ENCODE measurements at places on chromosomes 4 and X.

GRCh38 chr4:40570348-40571077, 59.2 kb downstream of the RBM47 start:
- DNase-seq: no peak

- no peak for DNase-seq
These were observed 75.4 kb upstream of the PRPS1 start for GRCh38 chrX:107552930-107553329.

- no peak for DNase-seq
These were observed 61.5 kb downstream of the TMEM131L start for GRCh38 chr4:153527690-153528089.

GRCh38 chrX:8841911-8842310, 40.7 kb upstream of the FAM9A start:
- DNase-seq: no peak

DNA sequence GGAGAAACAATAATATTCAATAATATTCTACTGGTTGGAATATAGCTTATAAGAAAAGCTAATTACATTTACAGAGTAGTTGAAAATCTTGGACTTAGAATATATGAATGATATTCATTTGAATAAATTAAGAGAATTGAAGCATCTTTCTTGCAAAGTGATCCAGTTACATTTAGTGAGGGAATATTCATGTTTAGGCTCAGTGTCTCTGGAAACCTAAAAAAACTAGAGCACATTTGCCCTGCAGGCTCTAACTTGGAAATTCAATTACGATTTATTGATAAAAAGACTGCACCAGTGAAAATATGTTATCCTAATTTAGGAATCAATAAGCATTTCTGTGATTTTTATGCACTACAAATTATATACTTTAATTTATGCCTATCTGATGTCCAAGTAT, 58.3 kb upstream of the RAP1GDS1 start:
- DNase-seq: no peak

- DNase-seq: no peak
These were observed 1450.3 kb downstream of the STIM2 start for GRCh38 chr4:28310926-28311325.

GRCh38 chrX:44042751-44043150, 69.6 kb upstream of the NDP start:
- DNase-seq: no peak

DNA sequence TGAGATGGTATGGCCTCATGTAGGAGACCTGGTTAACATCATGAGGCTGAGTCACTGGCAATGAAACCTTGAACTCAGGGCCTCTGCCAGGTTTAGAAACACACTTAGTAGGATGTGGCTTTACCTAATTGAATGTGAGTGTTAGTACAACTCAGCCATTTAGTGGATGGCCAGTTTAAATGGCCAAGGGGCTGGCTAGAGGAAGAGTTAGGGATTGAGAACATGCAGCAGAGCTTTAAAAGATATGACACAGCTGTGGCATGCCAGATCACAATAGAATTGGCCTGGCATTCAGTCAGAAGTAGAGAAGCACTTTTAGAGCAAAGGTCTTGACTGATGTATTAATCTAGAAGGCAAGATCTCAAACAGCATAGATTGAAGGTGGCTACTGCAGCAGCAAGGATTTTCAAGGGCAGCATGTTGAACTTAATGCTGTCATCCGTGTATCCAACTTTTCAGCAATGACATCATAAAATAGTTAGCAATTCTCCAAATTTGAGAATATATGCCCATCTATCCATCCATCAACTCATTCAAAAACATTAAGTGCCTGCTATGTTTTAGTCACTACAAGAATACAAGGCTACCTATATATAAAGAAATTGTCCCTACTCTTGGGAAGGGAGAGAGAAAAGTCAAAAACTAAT, 170.4 kb downstream of the FRAS1 start:
- no peak for DNase-seq

GRCh38 chr4:88033309-88033708, 25.9 kb downstream of the PKD2 start:
- peak; percentile 52 for DNase-seq

DNA sequence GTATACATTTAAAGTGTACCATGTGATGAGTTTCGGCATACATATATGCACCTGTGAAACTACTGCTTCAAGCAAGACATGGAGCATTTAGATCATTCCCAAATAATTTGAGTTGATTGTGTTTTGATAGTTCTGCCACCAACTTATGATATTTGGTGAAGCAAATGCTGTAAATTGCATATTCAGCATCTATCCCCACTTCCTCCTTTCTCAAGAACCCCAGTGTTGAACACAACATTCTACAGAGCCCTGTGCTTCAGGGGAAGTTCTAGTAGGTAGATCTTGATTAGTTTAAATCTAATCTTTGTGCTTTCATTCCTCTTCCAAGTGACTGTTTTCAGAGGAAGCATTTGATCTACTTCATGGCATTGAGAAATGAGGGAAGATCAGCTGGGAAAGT, 5.4 kb upstream of the SHROOM3 start:
- DNase-seq: no peak

GRCh38 chr4:157075811-157076577, at the start of gene GLRB:
Gene GLRB (plus strand): TSS chr4:157076150. CDS start chr4:157078025, 1,875 bp downstream.
- DNase-seq: peak; percentile 3

DNA sequence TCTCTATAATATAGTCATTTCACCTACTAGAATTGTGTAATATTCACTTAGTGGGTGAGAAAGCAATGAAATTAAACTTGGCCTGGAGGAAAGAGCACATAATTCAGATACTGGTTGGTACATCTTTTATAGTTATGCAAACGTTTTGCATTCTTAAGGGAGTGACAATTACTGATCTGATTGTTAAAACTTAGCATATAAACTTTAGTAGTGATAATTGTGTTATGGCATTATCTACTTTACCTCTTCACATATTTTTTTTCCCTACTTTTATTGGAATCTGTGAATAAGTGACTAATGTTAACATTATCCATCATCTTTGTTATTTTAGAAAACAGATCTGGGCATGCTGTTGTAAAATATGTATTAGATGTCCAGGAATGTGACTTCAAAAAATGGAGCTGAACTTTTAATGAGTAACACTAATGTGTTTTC, 217.4 kb upstream of the GIMD1 start:
- DNase-seq: no peak

DNA sequence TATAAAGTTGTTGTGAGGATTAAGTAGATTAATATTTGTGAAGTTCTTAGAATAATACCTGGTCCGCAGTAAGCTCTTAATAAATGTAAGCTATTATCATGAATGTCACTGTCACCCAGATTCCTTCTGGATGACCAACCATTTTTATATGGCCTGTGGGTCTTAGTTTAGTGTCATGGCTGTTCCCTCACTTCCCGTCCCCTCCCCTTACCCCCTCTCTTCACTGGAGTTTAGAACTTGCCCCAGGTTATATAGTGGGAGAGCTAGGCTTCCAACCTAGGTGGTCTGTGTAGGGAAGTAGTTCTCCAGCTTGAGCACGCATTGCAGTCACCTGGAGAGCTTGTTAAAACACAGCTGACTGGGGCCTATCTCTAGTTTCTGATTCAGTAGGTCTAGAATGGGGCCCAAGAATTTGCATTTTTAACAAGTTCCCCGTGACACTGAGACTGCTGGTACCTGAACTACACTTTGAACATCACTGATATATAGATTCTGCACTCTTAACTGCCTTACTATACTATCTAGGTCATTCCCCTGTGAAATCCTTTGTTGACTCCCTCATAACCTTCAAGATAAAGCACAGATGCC, 66.9 kb upstream of the PLAC1 start:
- DNase-seq: no peak

DNA sequence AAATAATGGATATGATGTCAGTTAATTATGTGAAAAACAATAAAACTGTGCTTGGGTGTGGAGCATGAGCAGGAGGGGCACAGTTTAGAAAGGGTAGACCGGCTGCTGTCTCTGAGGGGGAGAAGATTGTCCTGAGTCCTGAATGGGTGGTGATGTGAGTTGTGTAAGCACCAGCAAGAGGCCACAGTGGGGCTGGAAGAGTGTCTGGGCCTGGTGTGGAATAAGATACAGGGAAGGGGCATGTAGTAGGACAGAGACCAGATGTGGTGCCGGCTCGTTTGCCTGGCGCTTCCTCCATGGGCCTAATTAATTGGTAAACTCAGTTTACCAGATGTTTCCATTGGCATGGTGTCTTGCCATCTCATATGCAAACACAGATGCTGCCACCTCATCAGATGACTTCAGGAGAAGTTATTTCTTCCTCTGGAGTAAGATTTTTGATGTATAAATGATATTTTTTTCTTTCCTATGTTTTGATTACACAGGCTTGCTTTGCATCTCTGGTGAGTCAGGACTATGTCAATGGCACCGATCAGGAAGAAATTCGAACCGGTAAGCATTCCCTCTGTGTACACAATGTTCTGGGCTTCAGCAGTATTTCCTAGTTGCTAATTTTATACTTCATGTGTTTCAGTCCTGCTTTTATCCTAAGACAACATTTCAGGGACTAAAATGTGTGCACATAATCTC, 5.1 kb downstream of the MED28 start:
- DNase-seq: no peak

DNA sequence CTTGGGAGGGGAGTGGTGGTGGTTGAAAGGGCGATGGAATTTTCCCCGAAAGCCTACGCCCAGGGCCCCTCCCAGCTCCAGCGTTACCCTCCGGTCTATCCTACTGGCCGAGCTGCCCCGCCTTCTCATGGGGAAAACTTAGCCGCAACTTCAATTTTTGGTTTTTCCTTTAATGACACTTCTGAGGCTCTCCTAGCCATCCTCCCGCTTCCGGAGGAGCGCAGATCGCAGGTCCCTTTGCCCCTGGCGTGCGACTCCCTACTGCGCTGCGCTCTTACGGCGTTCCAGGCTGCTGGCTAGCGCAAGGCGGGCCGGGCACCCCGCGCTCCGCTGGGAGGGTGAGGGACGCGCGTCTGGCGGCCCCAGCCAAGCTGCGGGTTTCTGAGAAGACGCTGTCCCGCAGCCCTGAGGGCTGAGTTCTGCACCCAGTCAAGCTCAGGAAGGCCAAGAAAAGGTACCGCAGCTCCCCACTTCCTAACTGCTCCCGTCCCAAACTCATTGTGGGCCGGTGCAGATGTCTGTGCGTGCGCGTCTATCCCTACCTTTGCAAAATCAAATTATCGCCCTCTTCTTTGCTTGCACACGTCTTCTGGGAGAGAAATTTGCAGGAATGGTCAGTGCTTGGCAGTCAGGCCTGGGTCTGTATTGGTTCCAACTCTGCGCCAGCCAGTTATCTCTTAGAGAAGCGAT, 533 bp downstream of the IL15 start:
- DNase-seq: peak; percentile 41

GRCh38 chr4:179110356-179110755, 1668.1 kb upstream of the AGA start:
- DNase-seq: no peak

DNA sequence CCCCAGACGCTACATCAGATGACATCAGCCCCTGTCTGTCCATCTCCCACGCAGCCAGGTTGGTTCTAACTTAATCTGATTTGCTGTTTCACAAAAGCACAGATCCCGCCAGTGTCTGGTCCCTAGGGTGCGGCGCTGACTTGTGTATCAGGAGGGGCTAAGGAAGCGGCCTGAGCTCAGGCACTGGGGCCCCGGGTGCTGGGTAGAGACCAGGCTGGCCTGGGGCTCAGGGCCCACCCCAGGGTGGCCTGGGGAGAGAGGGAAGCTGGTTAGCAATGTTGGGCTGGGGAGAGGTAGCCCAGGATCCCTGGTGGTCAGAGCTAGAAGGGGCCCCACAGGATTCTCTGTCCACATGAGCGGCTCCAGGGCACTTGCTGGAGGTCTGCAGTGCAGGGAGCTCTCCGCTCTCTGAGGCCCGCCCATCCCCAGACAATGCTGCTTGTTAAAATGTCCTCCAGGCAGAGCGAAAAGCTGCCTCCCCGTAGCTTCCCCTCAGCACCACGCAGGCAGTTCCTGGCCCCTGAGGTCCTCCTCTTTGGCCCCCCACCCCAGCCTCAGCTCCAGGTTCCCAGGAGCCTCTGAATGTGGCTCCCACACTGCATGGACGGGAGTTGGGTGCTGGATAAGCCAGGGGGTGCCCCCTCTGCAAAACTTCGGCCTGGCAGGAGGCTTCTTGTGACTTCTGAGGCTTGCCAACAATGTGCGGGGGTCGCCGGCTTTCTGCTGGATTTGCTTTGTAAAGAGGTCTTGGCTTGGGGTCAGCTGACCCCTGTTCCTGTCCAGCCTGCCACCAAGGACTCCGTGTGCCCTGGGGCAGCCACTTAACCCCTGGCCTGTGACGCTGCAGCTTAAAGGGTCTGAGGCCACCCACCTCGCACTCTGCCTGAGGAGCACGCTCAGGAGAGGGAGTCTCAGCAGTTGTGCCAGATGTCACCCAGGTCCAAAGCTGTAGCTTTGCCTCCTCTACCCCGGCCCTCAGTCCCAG, 112.9 kb downstream of the CPZ start:
- peak; percentile 91 for DNase-seq

- DNase-seq: no peak
These were observed 215.4 kb upstream of the PGRMC2 start for GRCh38 chr4:128502818-128503527.

DNA sequence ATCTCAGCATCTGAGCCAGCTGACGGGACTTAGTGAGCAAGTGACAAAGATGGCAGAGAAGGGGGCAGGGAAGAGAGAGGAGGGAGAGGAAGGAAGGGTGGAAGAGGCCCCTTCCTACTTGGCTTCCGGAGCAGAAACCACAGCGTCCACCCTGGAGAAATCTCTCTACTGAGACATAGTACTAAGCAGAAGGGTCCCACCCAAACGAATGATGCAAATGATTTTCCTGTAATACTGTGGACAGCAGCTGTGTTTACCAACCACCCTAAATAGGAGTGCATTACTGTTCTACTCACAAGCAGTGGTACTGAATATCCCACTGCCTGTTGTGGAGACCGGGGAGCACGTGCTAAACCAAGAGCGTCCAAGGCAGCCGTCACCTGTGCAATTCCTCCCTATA, 29.4 kb downstream of the DTHD1 start:
- DNase-seq: no peak

- DNase-seq: no peak
These were observed 59.2 kb downstream of the NBDY start for GRCh38 chrX:56788229-56788628.

DNA sequence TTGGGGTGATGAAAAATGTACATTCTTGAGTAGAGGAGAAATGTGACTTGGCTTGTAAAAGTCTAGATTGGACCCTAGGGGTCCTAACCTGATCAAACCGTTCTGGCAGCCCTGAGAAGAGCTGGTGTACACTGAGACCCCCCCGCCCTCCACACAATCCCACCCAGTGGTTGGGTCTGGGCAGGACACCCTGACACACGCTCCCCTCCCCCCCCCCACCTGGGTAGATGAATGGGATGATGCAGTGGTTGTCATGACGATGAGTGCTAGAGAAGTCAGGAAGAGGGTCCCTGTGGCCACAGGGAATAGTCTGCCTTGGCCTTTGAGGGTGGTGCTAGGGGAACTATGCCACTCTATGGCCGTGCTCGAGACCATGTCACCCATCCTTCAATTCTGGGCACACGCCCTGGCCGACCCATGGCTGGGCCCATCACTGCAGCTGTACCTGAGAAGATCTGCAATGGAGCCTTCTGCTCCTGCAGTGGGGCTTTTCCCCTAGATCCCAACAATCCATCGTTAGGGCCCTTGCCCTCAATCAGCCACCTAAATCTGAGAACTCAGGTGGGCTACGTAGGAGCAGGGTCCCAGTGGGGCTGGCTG, 4.4 kb downstream of the CDK16 start:
- no peak for DNase-seq

- peak; percentile 57 for DNase-seq
These were observed 230.0 kb downstream of the CCSER1 start for GRCh38 chr4:90357117-90357710.

- no peak for DNase-seq
These were observed 60.8 kb downstream of the TBL1X start for GRCh38 chrX:9525511-9526248.

All from SK-N-DZ (cell line).